ENCODE measurements at places on chromosomes 12 and 14. TPM values are rescaled to one million over a fixed set of nuclear protein-coding genes. Genes with fewer than 3 reads are reported as not detected.

The CFAP54 gene
- 1.6 TPM for total RNA-seq

The LIN7A gene
- total RNA-seq = 1.5 TPM

The FUT8 gene
- total RNA-seq = 119 TPM

The PAX9 gene
- total RNA-seq = 0.12 TPM

The EXOC3L4 gene
- total RNA-seq = not detected

The HRK gene
- total RNA-seq = not detected

The PLA2G1B gene
- not detected for total RNA-seq

The ATP5F1B gene
- total RNA-seq = 670 TPM

The CFAP73 gene
- not detected for total RNA-seq

The HOXC9 gene
- total RNA-seq = not detected

The NUDT4 gene
- total RNA-seq = 17.9 TPM

The SLC7A8 gene
- total RNA-seq = 0.15 TPM

The GSC gene
- total RNA-seq = not detected

The NPAS3 gene
- total RNA-seq = 0.08 TPM

The TSPAN8 gene
- 0.35 TPM for total RNA-seq

The FGF23 gene
- total RNA-seq = not detected

The RNASE4 gene
- total RNA-seq = 20.3 TPM

The GYS2 gene
- total RNA-seq = not detected

The SNW1 gene
- total RNA-seq = 32.9 TPM

The LALBA gene
- not detected for total RNA-seq

The KRT75 gene
- total RNA-seq = not detected

The VRK1 gene
- 15.4 TPM for total RNA-seq

The NINJ2 gene
- total RNA-seq = 0.98 TPM

The CLEC2D gene
- total RNA-seq = 0.60 TPM

The SPTB gene
- not detected for total RNA-seq

The LRCOL1 gene
- total RNA-seq = not detected

The TAS2R8 gene
- not detected for total RNA-seq

The C12orf54 gene
- not detected for total RNA-seq

The SLCO1A2 gene
- not detected for total RNA-seq

The OR4E2 gene
- total RNA-seq = not detected

The DEGS2 gene
- 0.12 TPM for total RNA-seq

The CDKN3 gene
- 12.2 TPM for total RNA-seq

The VDR gene
- 15.8 TPM for total RNA-seq

The OTOGL gene
- 0.08 TPM for total RNA-seq

The TIMM9 gene
- 7.4 TPM for total RNA-seq

The SPATS2 gene
- total RNA-seq = 48.0 TPM

The B3GNT4 gene
- total RNA-seq = not detected

The SLC6A15 gene
- total RNA-seq = 0.08 TPM

The CCDC175 gene
- not detected for total RNA-seq

The GPRC5A gene
- total RNA-seq = 11.6 TPM

The COX8C gene
- total RNA-seq = not detected

The MORN3 gene
- total RNA-seq = 2.0 TPM

The TSHR gene
- total RNA-seq = not detected

The COQ5 gene
- 39.1 TPM for total RNA-seq

The MAP3K9 gene
- under 0.01 TPM for total RNA-seq

The FOXA1 gene
- not detected for total RNA-seq

The EFS gene
- 1.1 TPM for total RNA-seq

The MSI1 gene
- not detected for total RNA-seq

The CD163 gene
- total RNA-seq = not detected

The GNB3 gene
- 1.7 TPM for total RNA-seq

The MYBPC1 gene
- total RNA-seq = not detected

The KERA gene
- not detected for total RNA-seq

The DERA gene
- total RNA-seq = 27.7 TPM

The PELI2 gene
- 67.4 TPM for total RNA-seq

The KRT72 gene
- total RNA-seq = not detected

Measured in smooth muscle cell of the coronary artery (primary cell).